ENCODE measurements at places on chromosomes 7 and 10. TPM values are rescaled to one million over a fixed set of nuclear protein-coding genes. Genes with fewer than 3 reads are reported as not detected.

GRCh38 chr10:124596962-124597845, 135.6 kb downstream of the LHPP start:
- DNase-seq, result no peak

DNA sequence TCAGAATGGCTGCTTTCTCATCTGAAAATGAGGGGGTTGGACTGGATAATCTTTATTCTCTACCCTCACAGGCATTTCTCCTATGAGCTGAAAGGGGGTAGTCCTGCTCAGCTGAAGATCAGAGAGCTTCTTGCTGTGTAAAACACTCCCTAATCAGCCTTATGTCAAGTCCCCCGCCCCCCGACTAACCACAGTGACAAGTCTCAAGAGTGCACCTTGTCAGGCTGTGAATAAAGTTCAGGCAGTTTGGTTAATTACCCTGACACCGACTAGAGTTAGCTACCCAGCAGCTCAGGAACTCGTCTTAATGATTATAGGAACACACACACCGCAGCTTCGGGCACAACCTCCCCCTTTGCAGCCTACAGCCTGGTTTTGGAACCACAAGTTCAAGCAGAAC, 513.7 kb downstream of the RPS24 start:
- no peak for DNase-seq

GRCh38 chr10:86579883-86580520, 58.4 kb upstream of the WAPL start:
- DNase-seq, result no peak

- no peak for DNase-seq
These were observed 19.9 kb upstream of the TTYH3 start for GRCh38 chr7:2611922-2612321.

- no peak for DNase-seq
These were observed 69.7 kb upstream of the FHIP2A start for GRCh38 chr10:114751856-114752255.

GRCh38 chr10:73855413-73855812, 18.9 kb downstream of the CAMK2G start:
- DNase-seq, result no peak

The XRCC2 gene
- 0.29 TPM for total RNA-seq

GRCh38 chr7:132162556-132163144, 413.6 kb downstream of the PLXNA4 start:
- DNase-seq, result no peak

DNA sequence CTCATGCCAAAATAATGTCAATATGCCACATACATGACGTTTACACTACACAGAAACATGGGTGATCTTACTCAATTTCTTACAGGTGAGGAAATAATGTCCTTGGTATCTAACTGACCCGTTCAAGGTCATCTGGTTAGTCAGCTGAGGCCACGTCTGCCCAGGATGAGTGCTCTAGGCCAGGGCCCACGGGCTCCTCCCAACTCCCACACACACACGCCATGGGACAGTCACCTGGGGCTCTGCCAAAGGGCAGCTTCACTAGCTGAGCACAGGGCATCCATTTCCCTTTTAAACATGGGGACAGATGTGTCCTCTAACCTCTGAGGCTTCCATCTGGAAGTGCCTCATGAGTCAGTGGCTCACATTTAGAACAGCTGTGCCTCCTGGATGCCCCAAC, 123.9 kb downstream of the TNS3 start:
- peak; percentile 90 for DNase-seq

GRCh38 chr10:34555653-34556052, 259.4 kb downstream of the PARD3 start:
- no peak for DNase-seq

The CNNM1 gene
- 0.61 TPM for total RNA-seq

The INTS15 gene
- 26.2 TPM for total RNA-seq

DNA sequence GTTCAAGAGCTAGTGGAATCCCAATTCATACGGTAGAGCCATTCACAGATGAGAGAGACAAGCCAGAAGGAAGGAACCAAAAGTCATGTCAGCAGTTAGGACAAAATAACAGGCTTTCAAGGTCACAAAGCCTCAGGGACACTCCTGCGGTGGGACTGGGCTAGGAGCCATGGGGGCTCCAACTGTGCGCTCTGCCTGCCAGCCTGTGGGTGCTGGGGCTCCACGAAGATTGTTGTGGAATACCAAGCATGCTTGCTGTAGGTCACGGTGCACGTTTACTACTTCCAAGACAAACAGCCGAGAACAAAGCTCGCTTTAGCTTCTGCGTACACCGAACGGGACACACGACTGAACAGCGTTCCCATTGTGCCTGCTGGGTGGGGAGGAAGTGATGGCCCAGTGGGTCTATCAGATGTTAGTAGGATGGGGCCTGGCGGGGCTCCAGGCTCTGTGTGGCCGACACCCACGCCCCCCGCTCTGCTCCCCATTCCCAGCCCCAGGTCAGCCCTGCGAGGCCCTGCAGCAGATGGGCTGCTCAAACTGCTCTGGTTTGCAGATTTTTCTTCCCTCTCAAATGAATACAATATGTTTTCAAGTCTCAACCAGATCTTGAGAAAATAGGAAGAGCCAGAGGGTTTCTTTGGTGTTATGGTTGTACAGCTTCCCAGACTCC, 158.9 kb downstream of the EGFR start:
- peak; percentile 77 for DNase-seq

The CLCN1 gene
- total RNA-seq, result 0.22 TPM

GRCh38 chr10:115606741-115607140, 513.6 kb downstream of the ATRNL1 start:
- DNase-seq, result no peak

DNA sequence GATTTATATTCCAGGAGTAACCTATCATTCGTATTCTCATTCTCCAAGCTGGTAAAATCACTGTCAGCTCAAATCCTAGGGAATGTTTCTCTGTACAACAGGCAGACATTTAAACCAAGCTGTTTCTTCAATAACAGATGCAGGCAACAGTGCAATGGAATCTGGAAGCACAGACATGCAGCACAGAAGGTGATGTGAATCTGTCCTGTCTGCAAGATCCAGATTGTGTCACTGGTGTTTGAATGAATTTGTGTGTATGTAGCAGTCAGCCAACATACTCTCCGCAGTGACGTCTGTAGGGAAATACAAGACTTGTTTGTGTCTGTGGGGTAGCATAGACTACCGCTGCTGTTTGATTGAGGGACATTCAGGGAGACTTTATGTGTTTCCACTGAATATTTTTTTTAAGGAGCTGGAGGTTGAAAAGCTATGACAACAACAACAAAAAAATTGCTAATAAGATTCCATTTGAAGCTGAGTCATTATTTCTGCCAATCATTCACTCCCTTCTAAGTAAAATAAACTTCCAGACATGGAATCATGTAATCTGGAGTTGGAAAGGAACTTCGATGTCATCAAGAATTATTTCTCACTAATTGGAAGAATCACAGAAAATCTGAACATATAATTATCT, 122.9 kb upstream of the MYO3A start:
- DNase-seq, result no peak

The CCZ1B gene
- total RNA-seq, result 53.0 TPM

The ATP5MK gene
- 348 TPM for total RNA-seq

GRCh38 chr10:124496150-124496549, 34.5 kb downstream of the LHPP start:
- no peak for DNase-seq

DNA sequence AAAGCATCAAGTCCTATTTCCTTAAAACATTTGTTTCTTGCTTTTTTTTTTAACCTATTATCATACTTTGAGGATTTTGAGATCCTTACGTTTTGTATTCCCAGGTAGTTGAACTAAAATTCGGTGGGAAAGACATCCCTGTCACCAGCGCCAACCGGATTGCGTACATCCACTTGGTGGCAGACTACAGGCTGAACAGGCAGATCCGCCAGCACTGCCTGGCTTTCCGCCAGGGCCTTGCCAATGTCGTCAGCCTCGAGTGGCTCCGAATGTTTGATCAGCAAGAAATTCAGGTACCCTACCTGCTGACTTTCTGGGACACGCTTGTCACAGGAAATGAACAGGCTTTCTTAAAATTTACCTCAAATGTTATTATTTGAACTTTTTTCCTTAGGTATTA, 83.0 kb upstream of the DNAJB6 start:
- DNase-seq, result peak; percentile 82

DNA sequence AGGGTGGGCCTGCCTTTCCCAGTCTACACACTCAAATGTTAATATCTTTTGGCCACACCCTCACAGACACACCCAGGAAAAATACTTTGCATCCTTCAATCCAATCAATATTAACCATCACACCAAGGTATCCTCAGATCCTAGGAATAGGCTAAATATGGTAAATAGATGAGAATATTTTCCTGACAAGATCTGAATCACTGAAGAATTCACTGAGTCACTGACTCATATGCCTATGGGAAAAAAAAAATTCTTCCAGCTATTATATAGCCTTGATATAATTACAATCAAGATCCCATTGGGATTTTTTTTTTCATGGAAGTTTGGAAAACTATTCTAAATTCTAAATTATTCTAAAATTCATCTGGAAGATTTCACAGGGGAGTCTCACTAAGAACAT, 65.8 kb downstream of the INHBA start:
- no peak for DNase-seq

The CPED1 gene
- 44.4 TPM for total RNA-seq

DNA sequence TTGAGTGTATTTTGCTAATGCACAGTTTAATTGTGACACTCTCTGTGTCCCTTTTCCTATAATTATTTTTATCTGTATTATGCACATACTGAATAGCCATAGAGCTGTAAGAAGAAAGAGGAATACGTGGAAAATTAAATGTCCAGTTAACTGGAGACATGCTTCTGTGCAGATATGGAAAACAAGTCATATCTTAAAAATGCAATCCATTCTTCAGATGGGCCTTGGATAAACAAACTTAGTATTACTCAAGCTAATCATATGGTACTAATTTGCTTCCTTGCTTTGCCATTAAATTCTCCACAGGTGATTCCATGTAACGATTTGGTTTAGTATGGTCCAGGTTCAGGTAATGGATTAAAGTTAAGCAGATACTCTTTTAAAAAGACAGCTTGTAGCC, 201.2 kb upstream of the CELF2 start:
- no peak for DNase-seq

DNA sequence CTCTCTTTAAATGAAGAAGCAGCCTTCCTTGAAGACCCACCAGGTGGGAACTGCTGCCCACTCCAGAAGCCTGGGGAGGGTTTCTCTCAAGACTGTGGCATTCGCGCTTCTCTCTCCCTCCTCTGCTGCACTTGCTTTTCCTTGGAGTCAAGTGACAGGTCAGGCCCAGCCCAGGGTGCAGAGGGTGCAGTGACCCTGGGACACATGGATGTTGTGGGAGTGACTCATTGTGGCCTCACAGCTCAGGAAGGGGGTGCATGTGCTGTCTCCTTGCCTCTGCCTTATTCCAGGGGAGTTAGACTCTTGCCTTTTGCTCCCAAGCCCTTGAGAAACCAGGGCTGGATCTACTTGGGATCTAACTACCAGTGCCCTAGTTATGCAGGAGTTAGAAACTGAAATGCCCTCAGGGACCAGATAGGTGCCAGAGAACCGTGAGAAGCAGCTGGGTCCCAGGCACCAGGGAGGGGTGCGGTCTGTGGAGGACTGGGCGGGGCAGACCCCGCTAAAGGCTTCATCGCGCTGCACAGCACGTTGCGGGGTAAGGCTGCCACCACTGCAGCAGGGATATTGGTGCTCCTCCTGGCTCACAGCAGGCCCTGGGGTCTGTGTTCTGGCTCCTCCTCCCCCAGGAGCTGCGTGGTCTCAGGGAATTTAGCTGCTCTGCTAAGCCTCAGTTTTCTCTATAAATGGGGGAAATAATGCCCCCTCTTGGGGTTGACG, 11.4 kb downstream of the FAM241B start:
- peak; percentile 76 for DNase-seq

GRCh38 chr10:2927958-2928840, 139.1 kb upstream of the PFKP start:
- DNase-seq, result no peak

The TMEM213 gene
- not detected for total RNA-seq

DNA sequence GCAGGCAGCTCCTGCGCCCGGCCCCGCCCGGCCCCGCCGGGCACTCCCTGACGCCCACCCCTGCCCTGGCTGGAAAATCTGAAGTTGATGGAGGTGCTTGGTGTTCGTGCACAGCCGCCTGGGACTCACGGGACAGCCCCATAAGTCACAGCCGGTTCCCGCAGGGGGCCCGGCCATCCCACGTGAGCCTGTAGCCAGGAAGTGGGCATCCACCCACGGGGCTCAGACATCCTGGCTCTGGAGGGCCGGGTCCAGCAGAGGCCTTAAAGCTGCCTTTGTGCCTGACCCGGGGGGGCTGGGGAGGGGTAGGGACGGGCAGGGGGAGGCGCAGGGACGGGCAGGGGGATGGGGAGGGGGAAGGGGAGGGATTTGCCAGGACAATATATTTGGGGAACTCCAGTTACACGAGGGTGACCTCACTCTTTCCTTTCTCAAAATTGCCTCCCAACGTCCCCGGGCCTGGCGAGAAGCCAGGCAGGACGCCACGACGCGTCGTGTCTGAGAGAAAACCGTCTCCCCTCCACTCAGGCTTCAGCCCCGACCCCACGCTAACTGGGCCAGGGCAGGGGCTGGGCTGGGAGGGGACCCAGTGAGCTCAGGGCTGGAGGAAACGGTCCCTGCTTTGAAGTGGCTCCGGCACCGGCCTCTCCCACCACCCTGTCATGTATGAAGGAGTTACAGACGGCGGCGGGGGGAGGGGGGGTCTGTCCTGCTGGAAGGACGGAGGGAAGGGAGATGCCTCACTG, 82.1 kb upstream of the PDGFA start:
- DNase-seq, result no peak

DNA sequence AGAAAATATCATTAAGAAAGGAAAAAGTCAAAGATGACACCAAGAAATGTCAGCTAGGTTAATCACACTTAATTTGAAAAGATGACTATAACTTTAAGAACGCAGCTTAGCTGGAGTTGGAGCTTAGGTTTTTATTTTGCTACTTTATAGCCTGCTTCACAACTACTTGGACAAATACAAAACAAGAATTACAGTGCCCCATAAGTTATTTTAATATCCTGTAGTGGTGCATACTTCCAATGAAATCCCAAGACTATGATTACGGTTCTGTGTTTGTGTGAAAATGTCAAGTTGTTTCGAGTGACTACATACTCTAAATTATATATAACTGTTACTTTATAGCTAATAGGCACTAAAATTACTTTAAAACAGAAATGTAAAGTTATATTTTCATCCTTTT, 244.6 kb upstream of the MGMT start:
- no peak for DNase-seq

The ADAP1 gene
- 19.2 TPM for total RNA-seq

GRCh38 chr10:48511875-48512231, 93.0 kb downstream of the ARHGAP22 start:
- no peak for DNase-seq

- no peak for DNase-seq
These were observed 66.9 kb downstream of the KLHDC10 start for GRCh38 chr7:130137207-130137606.

- peak; percentile 95 for DNase-seq
These were observed at the start of gene STRIP2 for GRCh38 chr7:129433847-129434674. STRIP2 (plus strand) TSS chr7:129434432; CDS start chr7:129434473, 41 bp downstream.

GRCh38 chr10:85976267-85976793, 390.3 kb downstream of the GRID1 start:
- no peak for DNase-seq

DNA sequence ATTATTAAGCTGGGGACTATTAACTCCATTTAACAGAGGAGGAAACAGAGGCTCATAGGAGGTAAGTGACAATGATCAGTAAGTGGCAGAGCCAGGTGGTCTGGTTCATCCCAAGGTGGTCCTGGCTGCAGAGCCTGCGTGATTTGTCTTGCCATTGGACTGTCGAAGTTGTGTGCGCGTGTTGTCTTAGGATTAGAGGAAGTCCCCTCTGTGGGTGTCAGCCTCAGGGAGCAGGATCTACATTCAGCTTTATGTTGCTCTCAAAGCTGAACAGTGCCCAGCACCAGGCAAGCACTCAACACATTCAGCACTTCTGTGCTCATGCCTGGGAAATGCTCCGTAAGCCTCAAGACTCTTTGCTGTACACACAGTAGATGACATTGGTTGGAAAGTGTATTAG, 139.5 kb downstream of the HERPUD2 start:
- no peak for DNase-seq

The TASOR2 gene
- 55.8 TPM for total RNA-seq

Data from mesenteric fat pad (tissue), 1 donor.